Progenitor cell of endocrine pancreas (in vitro differentiated cells): ENCODE measurements at places on chromosomes 6 and 20.

GRCh38 chr6:22558288-22558882 is 11.0 kb upstream of the HDGFL1 start:
- DNase-seq, result no peak

DNA sequence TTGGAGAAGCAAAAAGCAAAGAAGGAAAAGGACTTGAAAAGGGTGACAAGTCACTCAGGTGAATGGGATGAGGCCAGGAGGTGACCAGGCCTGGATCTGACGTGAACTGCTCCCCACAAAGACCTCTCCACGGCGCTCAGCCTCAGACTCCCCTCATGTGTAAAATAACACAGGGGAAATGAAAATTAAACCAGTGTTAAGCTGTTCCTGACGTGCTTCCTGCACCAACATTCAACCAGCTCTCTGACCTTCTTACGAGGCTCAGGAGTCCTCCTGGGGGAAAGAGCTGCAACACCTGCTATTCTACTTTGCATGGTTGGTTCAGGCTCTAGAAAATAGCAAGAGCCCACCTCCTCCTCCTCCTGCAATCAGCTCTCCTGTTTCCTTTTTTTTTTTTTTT is 256.7 kb downstream of the ATXN1 start:
- no peak for DNase-seq

- no peak for DNase-seq
Measured at GRCh38 chr6:2396846-2397630, 151.6 kb upstream of the GMDS start.

- DNase-seq, result no peak
Measured at GRCh38 chr6:45896783-45897441, 118.7 kb downstream of the CLIC5 start.

DNA sequence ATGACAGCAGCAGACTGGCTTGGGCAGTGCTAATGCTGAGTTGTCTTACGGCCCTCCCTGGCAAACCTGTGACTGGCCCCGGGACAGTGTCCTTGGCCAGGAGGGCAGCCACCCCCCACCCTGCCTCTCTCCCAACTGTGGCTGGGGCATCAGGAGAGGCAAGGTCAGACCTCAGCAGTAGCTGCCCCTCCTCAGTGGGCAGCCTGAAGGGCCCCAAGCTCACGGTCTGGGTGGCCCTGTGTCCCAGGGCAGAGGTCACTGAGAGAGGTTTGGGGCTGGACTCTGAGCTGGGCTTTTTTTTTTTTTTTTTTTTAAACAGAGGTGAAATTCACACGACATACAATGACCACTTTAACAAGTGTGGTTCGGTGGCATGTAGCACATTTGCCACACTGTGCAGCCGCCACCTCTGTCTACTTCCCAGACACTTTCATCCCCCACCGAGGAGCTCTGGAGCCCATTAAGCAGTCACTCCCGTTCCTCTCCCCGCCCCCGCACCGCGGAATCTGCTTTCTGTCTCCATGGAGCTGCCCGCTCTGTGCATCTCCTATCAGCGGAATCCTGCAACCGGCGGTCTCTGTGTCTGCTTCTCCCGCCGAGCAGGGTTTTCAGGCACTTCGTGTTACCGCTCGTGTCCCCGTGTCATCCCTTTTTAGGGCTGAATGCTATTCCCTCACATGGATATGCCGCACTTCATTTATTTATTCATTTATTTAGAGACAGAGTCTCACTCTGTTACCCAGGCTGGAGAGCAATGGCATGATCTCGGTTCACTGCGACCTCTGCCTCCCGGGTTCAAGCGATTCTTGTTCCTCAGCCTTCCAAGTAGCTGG is 67.9 kb upstream of the GATA5 start:
- no peak for DNase-seq

DNA sequence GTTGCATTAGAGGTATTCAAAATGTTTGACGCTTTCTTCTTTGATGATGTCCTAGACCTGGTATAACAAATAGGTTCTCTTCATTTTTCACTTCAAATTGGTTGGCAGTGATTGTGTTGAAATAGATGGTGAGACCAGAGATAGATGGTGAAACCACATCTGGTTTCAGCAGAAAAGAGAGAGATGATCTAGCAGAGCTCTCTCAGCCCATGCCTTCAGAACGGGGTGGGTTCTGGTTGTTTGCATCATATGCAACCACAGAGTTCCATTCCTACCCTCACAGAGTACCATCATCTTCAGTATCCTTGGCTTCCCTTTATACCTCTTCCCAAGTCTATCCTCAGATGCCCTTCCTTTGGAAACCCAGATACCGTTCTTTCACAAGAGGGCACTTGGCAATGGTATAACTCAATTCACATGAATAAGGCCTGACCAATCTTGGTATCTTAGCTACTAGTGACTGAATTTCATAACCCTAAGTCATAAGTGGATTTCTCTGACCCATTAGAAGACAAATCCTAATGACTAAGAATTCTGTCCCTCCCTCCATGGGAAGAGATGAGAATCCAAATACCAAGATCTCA is 93.7 kb downstream of the UBE3D start:
- no peak for DNase-seq

GRCh38 chr20:24665741-24666191 is 196.3 kb downstream of the SYNDIG1 start:
- no peak for DNase-seq

DNA sequence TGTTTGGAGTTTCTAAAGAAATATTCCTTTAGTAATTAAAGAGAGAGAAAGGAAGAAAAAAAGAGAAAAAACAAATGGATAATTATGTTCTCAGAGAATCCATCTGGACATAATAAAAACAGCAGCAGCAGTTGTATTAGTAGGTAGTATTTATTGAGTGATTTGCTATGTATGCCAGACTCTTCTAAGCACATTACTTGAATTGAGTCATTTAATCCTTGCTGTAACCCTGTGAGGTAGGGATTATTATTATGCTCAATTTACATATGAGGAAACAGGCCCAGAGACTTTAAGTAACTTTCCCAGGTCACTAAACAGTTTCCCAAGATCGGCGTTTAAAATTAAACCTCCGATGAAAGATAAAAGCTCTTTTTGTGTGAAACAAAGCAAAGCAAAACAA is 238.8 kb downstream of the TSHZ2 start:
- DNase-seq, result no peak

GRCh38 chr6:106509420-106510089 is 119.7 kb downstream of the RTN4IP1 start:
- no peak for DNase-seq

DNA sequence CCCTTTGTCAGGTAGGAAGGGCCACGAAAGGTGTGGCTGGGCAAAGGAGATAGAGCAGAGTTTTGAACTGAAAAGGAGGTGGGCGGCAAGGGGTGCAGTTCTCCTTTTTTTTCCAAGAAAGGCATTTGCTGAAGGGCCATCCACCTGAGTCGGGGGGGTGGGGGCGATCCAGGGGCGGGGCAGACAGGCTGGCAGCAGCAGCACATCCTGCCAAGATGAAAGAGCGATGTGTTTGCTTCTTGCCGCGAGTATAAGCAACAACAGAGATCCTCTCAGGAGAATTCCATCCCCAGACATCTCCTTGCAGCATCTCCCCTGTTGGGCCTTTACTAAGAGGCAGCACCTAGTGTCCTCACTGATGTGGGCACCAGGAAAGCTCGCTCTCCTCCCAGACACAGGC is 516.5 kb downstream of the CD83 start:
- no peak for DNase-seq

GRCh38 chr6:35511562-35511941 is 1.1 kb downstream of the TULP1 start:
- DNase-seq, result no peak

DNA sequence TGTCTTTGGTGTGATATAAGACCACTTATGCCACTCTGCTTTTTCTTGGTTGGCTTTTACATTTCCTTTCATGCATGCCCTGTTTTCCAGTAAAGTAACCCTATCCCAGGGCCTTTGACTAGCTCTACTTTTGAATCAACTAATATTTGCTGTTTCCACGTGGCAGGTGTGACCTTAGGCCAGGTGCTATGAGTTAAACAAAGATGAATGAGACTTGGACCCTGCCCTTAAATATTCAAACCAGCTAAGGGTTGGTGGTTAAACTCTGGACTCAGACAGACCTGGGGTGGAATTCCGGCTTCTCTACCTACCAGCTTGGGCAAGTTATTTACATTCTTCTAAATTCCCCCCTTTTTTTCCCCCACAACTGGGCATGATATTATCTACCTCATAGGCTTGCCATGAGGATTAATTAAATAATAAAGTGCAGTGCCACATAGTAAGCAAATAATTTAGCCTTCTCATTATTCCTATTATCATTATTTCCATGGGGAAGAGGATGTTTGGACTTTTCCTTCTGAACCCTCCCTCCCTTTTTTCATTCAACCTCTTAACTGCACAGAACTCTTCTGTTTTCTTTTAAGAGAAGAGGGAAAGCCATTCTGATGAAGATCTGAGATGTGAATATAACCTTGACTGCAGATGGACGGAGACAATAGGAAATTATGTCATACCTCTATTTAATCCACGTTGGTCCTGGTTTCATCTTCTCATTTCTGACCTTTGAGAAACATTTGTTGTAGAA is 143.6 kb upstream of the TNFAIP3 start:
- no peak for DNase-seq

DNA sequence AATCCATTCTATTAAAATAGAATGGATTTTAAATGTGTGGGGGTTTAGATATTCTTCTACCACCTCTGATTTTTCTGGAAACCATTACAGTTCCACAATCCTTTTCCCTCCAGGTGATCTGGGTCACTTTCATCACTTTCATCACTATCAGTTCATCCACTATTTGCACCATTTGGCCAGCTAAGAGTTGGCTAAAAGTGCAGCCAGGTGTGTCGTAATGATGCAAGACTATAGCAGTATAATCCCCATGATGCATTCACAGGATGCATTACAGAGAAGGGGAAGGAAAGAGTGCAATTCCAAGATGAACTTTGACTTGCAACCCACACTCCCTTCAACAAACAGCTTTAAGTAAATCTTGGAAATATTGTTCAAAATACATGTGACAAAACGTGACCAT is 4.9 kb downstream of the FUCA2 start:
- DNase-seq, result no peak

- no peak for DNase-seq
Measured at GRCh38 chr20:9417665-9418064, 96.7 kb upstream of the LAMP5 start.

GRCh38 chr6:7267466-7268091 is 45.4 kb downstream of the SSR1 start:
- no peak for DNase-seq

- no peak for DNase-seq
Measured at GRCh38 chr6:129543981-129544380, 166.0 kb downstream of the ARHGAP18 start.

DNA sequence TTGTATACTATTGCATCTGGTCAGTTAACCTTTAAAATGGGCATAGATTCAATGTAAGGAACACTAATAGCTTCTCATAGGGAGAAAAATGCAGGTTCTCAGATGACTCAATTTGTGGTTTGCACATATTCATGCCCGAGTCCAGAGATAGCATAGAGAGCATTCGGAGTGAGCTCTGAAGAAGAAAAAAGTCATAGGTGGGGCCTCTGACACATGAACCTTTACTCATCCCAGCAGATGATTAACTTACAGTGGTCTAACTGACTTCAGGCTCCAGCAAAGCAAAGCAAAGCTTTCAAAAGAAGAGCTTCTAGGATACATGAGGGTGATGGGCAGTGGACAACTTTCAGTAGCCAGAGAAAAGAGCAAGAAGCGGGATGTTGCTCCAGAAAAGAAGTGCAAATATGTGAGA is 55.3 kb upstream of the BTN3A2 start:
- DNase-seq, result no peak

- DNase-seq, result no peak
Measured at GRCh38 chr6:145278163-145278807, 457.0 kb downstream of the EPM2A start.

GRCh38 chr6:127586372-127586771 is 9.4 kb downstream of the C6orf58 start:
- no peak for DNase-seq

- no peak for DNase-seq
Measured at GRCh38 chr6:30963641-30964040, 19.9 kb upstream of the MUC21 start.

DNA sequence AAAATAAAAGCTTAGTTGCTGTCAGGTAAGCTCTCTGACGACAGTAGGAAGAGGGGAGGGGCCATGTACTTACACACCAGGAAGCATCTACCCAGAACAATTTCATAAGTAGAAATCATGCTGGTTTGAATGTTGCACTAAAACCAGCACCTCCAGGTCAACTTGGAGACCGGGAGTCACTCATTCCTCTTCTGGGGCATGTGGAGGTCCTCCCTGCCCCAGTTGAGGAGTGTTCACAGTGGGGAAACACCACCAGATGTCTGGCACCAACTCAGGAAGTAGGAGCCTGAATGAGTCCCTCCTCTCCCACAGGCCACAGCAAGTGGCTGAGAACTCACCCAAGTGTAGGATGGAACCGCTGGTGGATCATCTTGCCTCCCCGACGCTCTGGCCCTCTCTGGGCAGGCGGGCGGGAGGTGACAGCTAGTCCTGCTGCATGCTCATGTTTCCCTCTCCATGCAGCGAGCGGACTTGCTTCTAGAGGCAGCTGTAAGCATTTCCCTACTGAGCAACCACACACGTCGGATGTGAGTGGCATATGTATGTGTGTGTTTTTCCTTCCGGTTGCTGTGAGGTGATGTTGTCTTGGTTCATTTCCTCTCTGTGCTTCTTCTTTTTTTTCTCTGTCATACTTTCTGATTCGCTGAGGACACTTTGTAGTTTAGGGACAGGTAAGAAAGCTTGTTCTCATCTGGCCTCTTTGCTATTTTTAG is 149.5 kb upstream of the NEDD9 start:
- no peak for DNase-seq

GRCh38 chr6:43900916-43901732 is 131.1 kb downstream of the VEGFA start:
- DNase-seq, result no peak

- DNase-seq, result no peak
Measured at GRCh38 chr6:27517928-27518787, 45.3 kb upstream of the ZNF184 start.

GRCh38 chr6:138468320-138469015 is 30.8 kb downstream of the NHSL1 start:
- DNase-seq, result no peak

DNA sequence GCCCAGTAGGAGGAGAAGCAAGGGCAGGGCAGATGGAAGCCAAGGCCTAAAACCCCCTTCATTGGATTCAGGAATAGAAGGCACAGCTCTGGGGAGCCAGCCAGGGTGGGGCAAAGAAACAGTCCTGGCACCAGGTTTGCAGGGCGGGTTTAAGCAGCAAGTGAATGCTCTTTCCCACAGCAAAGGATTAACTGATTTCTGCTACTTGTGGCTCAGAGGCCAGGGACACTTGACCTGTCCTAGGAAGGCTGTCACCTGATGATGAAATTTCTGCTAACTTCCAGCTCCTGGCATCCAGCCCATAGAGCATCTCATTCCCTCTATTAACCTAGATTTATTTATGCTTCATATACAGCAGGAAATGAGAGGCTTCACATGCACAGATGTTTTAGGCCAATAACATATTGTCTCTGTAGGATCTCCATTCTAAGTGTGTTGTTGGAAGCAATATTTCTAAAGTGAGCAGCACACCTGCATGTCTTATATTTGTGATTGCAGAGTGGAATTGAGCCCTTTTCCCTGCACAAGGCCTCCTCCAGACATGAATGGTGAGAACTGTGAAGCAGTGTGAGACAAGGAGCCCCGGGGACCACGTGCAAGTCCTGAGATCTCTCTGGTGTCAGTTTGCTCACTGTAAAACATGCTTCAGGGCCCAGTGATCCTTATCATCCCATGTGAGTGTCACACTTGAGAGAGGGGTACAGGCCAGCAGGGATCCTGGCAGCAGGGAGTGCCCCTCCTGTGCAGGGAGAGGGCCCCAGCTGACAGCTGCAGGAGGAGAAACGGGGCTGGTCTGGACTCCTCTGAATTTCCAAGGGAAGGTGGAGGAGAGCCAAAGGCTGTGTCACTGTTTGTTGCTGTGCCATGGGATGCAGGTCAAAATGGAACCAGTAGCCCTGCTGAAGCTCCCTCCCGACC is 41.1 kb upstream of the CST5 start:
- DNase-seq, result no peak
